ENCODE measurements at places on chromosomes 6 and 20.

DNA sequence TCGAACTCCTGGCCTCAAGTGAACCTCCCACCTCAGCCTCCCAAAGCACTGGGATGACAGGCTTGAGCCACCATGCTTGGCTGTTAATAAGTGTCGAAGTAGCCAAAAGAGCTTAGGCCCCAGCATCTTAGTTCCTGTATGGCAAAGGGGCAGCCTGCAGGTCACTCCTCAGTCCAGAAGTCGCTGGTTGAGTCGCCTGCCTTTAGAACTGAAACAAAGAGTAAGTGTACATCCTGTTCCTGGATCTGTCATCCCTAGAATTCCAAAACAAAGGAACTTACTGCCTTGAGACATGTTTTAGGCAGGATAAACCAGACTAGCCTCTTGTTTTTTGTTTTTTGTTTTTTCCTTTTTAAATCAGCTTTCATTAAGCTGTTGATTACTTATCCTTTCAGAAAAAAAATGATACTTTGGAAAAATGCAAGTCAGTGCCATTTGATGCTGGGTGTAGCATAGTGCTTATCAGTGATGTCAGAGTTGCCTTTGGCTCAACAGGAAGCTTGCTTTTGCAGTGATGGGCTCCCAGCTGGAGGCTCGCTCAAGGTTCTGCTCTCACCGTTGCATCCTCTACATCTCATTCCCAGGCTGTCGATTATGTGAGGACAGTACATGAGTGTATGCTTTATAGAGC lies 9.0 kb downstream of the ACTR5 start:
- DNase-seq, result no peak

DNA sequence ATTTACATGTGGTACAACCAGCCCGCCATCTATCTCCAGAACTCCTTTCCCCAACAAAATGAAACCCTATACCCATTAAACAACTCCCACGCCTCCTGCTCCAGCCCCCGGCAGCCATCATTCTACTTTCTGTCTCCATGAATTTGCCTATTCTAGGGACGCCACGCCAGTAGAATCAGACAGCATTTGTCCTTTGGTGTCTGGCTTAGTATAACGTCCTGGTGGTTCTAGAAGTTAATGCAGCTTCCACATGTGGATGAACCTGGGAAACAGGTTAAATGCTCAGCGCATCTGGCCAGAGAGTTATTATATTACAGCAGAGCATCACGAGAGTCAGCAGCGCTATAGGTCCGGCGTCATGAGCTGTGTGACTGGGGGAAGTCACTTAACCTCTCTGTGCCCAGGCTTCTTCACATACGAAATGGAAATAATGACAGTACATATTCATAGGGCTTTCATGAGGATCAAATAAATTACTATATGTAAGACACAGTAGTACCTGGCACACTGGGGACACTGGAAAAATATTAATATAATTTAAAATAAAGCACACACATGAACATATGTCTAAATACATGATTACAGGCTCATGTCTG lies 178.7 kb upstream of the TAB2 start:
- DNase-seq, result no peak

DNA sequence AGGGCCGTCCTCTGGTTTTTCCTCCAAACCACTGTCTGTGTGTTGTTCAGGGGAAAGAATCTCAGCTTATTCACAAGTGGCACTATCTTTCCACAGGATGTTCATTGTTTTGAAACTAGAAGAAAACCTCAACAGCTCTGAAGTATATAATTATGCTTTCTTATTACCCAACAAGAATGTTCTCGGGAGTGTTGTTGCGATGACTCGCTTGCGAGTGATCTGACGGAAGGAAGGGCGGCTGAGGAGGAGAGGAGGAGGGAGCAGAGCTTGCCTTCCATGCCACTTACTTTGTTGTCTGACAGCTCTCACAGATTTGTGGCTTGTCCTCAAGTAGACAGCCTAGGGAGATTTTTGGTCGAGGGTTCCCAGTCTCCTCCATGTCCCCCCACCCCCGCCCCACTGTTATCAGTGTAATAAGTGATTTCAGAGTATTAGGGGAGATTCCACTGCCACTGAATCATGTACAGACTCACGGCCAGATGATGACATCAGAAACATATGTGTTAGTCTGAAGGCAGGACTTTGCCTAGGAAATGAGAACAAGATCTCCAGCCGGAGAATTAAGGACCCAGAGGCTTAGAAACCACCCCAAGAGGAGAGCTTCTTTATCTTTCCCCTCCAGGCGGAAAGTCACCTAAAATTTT lies 80.7 kb upstream of the CCN6 start:
- no peak for DNase-seq

- peak; percentile 86 for DNase-seq
Measured at GRCh38 chr20:44068316-44069201, 118.4 kb downstream of the JPH2 start.

DNA sequence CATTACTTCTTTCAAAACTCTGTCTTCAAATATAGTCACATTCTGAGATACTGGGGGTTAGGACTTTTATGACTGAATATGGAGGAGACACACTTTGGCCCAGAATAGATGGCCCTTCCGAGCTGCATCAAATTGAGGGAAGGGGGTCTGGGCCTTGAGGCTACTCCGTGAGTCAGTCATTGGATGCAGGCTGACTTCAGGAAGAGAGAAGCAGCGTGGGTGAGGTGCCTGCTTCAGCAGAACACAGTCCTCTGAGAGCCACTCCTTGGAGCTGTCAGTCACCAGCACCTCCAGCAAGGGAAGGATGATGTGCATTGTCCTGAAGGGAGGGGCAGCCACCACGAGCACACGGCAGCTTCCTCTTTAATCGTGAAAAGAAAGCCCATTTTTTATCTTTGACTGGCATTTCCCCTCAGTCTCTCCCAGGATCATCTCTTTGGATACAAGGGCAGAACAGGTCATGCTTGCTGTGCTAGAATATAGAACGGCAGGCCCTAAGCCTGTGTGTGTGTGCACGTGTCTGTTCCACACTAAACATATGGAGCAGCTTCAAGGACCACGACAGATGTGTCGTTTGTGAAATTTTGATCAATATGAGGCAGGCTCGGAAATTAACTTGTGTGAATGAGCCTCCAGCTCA lies 721.6 kb downstream of the KIF16B start:
- DNase-seq, result no peak

DNA sequence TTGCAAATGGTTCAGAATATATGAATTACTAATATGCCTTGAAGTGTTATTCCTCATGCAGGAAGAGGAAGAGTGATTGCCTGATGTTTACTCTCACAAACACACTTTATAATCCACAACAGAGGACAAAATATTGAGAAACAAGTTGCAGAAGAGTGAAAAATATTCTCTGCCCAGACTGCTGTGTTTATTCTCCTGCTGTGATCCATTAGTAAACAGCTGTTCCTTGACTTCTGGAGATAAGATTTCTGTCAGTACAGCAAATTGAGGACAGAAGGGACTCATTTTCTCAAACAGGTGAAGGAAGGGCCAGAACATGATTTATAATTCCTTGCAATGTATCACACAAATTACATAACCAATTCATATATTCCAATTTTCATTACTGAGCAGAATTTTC lies 148.0 kb downstream of the EPM2A start:
- no peak for DNase-seq

GRCh38 chr20:13458860-13459451 lies 179.8 kb downstream of the TASP1 start:
- DNase-seq, result no peak

DNA sequence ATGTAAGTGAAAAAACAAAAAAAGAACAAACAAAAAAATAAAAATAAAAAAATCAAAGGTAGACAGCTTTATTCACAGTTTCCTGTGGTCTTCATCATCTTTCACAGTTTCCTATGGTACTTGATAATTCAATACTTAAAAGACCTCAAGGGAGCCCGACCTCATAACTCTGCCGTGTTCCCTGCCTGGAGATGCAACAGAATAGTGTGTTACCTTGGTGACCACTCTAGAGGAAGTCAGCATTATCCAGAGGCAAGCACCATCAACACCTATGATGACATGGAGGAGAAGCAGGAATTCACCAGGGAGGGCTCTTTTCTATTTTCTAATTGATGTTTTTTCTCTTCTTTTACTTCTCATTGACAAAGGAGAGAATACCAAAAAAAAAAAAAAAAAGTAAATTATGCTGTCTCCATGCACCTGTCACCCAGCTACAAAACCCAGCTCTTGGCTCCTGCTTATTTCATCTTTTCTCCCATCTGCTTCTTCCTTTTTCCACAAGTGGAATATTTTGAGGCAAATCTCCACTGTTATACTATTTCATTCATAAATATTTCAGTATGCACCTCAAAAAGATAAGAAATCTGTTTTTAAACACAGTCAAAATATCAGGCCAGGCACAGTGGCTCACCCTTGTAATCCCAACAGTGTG lies 95.8 kb upstream of the STXBP5 start:
- DNase-seq, result no peak

DNA sequence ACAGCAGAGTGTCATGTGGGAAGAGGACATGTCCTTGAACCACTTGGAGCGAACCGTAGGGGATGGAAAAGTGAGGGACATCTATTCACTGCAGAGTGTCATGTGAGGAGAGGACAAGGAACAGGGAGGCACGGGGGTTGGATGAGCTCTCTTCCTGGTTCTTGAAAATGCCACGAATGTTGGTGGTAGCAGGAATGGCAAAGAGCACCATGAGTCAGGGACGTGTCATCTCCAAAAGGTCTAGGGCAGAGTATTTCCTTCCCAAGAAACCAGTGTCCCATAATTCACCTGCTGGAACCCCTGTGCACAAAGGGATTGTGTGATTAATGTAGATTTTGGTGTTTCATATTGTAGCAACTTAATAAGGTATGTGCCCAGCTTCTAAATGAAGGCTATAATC lies 136.8 kb downstream of the BFSP1 start:
- DNase-seq, result no peak

DNA sequence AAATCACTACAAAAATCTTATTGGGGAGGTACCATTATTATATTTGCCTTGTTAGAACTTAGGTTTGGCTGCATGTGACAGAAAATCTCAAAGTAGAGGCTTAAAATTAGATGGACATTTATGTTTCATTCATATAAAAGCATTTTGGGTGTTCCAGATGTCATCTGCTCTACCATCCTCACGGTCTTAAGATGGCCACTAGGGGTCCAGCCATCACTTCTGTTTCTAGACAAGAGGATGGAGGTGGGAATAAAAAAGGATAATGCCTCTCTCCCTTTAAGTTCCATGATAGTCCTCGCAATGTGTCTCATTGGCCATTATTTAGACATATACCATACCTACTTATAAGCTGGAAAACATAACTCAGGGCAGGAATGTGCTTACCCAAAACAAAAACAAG lies 929.5 kb downstream of the KIF16B start:
- no peak for DNase-seq

DNA sequence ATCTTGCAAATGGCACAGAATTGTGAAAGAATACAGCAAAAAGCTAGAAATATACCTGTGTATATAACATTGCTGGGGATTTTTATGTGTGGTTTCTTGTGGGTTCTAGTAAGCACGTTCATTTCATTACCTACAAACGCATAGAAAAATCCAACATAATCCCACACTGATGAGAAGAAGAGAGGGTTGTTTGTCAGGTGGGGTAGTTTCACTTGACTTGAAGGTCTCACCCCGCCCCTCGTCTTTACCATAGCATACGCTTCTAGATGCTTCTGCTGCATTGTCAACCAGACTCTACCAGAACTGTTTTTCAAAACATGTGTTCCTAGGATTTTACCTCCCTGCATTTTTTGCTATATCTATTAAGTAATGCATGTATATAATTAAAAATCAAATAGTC lies 284.1 kb upstream of the TAB2 start:
- DNase-seq, result no peak

GRCh38 chr6:39156801-39157200 lies 41.8 kb upstream of the SAYSD1 start:
- no peak for DNase-seq

DNA sequence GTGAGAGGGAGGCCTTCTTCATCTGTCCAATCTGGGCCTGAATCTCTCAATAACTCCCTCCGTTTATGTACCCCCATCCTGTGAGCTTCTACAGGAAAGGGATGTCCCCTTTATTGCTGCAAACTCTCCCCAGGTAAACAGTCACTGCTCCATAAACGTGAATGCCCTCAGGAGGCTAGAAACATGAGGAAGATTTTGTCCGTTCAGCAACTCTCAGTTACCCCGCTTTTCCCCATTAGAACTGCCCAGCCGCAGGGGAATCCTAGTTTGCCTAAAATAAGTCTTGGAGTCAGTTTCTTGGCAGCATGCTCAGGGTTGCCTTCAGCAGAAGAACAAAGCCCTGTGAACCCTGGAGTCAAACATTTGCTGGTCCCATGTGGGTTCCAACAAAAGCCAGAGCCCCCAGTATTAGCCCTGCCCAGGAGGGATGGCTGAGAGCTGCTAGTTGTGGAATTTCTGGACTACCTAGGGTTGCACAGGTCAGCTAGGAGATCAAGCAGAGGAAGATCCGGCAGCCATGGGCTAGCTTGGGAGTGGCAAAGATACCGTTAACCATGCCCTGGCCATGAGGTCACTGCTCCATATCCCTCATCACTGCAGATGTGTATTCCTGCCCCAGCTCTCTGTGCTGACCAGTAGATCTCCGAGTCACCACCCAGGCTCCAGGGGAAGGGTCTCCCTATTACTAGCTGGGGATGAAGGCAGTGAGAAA lies 640 bp downstream of the LRRN4 start:
- DNase-seq, result no peak

DNA sequence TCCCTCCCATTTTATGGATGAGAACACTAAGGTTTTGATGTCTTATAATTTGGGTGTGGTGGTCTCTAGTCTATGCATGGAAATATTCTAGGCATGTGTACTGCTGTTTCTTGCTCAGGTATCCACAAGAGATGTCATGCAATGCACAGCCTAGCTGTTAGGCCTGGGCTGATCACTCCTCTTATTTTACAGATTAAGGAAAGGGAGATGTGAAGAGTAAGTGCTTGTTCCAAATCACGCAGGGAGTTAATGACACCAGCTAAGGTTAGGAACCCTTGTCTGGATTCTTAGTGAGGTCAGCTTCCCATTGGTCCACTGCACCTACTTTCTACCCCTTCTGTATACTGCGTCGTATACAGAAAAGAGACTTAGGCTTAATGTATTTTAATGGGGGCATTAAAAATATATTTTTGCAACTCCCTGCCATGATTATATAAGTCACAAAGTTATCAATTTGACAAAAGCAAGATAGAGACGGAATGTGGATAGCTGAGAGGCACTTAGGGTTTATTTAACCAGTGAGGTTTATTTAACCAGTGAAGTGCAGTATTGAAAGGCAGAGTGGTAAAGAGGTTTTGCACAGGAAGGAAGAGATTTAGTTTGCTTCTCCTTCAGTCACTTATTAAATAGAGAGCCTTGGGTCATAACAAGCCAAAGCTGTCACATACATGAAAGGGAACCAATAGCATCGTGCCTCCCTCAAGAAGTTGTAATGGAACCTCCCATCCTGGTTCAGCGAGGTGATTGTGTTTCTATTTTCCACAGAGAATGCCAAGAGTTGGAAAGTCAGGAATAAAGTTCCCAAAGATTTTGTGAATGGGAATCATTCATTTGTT lies 95.0 kb upstream of the FAM184A start:
- DNase-seq, result no peak

DNA sequence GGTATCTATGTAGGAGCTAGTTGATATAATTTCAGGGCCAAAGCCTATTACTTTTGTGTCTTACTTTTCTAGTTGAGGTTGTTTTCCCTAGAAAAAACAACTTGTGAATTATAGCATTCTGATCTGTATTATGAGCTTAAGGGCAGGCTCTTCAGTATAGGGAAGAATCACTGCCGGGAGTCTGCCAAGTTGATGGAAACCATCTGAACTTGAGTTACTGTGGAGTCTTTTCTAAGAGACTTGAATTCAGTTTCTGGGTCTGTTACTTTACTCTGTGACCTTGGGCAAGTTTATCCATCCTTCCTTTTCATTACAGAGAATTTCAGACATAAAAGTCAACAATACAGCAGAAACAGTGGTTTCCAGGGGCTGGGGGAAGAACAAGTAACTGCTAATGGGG lies 2.1 kb upstream of the CASS4 start:
- no peak for DNase-seq

GRCh38 chr6:87667032-87667431 lies 35.0 kb downstream of the AKIRIN2 start:
- DNase-seq, result no peak
